ENCODE measurements at places on chromosomes 1 and 21.
A peak's percentile ranks its signal among the peaks of the same experiment; 100 is the strongest.

DNA sequence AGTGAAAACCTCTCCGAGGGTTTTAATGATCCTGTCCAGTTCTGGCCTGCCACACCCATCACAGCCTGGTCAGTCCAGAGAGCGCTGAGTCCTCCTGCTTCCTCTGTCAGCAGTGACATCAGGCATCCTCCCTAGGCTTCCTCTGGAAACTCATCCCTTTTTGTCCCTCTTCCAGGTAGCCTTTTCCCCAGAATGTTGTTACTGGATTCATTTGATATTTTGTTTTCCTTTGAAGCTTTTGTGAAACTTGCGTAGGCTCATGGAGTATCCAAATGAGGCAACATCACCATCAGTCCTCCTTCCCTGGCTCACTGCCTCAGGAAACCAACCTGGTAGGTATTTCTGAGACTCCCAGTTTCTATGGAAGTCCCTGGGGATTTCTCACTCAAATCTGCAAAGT lies 27.0 kb upstream of the IGSF3 start:
- DNase-seq = no peak

DNA sequence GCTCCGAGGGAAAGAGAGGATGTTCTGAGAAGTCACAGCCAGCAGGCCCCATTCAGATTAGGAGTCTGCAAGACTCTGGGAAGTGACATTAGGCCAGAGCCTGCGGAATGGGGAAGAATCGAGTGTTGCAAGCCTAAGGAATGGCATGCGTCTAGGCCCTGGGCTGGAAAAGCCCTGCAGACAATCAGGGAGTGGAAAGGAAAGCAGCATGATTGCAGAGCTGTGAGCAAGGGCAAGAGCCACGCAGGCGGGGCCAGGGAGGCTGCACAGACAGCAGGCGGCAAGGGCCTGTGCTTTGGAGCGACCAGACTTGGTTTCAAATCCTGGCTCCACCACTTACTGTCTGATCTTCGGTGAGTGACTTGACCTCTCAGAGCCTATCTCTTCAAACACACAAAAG lies 118.2 kb downstream of the RRAGC start:
- no peak for DNase-seq

GRCh38 chr1:17912491-17912890 lies 157.4 kb downstream of the ACTL8 start:
- DNase-seq = no peak

DNA sequence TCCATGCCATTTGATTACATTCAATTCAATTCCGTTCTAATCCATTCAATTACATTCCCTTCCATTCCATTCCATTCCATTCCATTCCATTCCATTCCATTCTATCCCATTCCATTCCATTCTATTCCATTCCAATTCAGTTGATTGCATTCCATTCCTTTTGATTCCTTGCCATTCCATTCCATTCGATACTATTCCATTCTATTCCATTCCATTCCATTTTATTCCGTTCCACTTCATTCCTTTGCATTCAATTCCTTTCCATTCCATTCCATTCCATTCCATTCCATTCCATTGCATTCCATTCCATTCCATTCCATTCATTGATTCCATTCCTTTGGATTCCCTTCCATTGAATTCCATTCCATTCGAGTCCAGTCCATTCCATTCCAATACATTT lies 2574.0 kb upstream of the TPTE start:
- no peak for DNase-seq

- no peak for DNase-seq
Observed at GRCh38 chr21:46001821-46002681, 20.5 kb downstream of the COL6A1 start.

DNA sequence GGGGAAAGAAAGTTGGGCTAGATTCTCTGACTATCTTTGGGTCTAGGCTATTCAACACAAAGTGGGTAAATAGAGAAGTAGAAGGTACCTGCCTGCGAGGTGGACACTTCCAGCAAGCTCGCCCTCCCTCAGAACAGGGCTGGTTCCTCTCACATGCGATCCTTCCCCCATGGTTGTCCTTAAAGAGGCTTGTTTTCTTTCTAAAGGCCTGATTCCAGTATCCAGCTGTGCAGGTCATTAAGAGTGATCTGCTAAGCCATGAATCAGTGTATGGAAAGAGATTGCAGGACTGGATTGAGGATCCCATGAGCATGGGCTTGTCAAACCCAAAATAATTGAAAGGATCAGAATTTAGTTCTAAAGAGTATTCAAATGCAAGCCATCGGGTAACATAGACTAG lies 189.0 kb downstream of the URB2 start:
- no peak for DNase-seq

DNA sequence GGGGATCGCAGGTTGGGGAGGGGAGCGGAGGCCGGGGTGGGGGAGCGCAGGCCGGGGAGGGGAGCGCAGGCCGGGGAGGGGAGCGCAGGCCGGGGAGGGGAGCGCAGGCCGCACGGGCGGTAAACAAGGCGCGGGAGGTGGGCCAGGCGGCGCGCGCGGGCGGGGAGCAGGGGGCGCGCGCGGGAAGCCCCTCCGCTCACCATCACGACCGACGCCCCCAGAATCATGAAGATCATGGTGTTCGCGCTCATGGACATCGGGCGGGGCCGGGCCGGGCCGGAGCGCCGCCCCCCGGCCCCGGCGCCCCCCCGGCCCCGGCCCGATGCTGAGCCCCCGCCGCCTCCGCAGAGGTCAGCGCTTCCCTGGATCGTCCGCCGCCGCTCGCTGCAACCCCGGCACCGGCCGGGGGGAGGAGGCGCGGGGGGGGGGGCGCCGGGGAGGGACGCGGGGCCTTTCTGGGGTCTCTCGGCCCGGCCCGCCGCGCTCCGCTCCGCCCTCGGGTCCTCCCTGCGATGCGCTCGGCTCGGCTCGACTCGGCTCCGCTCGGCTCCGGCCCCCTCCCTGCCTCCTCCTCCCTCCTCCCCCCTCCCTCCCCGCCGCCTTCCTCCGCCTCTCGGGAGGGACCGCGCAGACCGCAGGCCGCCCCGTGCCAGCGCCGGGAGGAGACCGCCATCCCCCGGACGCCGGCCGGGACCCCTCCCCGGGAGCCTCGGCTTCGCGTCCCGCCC lies at the start of gene TMEM240:
Gene TMEM240, minus strand, starts transcription at position 535 of the 728 bp plus-strand sequence. Its CDS starts 278 bp downstream, at position 257.
- peak; percentile 6 for DNase-seq

DNA sequence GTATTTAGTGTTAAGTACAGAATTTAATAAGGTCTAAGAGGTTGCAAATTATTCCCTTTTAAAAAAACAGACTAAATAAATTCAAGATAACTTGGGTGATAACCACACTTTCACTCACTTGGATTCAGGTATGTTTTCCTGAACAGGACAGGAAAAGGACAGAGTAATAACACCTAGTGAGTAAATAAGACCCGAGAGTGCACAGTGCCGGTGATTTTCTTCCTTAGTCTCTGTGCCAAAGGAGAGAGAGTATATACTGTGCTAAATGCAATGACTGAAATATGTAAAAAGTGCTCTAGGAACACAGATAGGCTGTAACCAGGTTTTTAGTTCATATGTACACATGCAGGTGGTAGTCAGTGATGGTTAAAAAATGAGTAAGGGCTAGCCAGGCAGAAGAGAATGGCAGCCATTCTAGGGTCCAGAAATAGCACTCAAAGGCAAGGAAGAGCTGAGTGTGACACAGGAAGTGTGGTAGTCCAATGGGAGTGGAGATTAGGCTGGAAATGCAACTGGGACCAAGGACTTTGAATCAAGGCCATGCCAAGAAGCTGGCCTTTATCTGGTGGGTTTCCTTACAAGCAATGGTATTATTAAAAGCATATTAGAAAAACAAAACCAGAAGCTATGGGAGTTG lies 58.1 kb downstream of the NRIP1 start:
- DNase-seq = no peak
